ENCODE measurements at places on chromosomes 13 and 19.
A peak's percentile ranks its signal among the peaks of the same experiment; 100 is the strongest.

DNA sequence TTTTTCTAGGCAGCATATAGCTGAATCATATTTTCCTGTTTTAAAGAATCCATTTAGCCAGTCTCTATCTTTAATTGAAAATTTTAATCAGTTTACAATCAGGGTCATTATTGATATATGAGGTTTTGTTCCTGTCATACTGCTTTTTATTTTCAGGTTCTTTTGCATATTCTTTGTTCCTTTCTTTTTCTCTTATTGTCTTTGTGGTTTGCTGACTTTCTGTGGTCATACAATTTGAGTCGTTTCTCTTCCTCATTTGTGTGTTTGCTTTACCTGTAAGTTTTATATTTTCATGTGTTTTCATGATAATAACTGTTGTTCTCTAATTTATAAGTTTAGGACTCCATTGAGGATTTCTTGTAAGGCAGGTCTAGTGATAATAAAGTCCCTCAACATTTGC, 812.6 kb downstream of the DACH1 start:
- DNase-seq: no peak

DNA sequence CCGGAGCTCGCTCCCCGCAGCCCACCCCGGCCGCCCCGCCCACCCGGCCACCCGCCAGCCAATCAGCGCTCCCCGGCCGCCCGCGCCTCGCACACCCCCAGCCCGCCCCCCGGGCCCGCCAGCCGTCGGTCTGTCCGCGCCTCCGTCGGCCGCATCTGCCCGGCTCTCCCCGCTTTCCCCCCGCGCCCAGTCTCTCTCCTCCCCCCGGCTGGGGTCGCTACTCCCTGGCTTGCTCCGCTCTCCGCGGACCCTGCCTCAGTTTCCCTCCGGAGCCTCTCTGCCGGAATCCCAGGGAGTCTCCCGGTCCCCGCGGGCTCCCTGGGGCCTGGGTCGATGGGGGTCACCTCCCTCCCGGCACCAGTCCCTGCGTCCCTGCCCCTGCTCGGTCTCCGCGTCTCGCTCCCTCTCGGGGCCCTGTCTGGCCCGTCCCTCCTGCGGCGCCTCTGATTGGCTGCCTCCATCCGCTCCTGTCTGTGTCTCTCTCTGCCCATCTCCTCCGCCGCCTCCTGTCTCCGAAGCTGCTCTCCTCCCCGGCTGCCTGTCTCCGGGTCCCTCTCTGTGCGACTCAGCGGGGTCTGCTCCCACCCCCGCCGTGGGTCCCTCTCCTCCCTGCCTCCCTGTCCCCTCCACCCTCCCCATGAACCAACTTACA, 484 bp downstream of the IL11 start:
- DNase-seq: peak; percentile 33

GRCh38 chr13:111256946-111257345, 63.5 kb upstream of the TEX29 start:
- no peak for DNase-seq

- no peak for DNase-seq
Observed at GRCh38 chr19:54905421-54905802, 536 bp upstream of the NCR1 start.

GRCh38 chr19:32017176-32017953, 328.0 kb upstream of the ZNF507 start:
- DNase-seq: no peak

DNA sequence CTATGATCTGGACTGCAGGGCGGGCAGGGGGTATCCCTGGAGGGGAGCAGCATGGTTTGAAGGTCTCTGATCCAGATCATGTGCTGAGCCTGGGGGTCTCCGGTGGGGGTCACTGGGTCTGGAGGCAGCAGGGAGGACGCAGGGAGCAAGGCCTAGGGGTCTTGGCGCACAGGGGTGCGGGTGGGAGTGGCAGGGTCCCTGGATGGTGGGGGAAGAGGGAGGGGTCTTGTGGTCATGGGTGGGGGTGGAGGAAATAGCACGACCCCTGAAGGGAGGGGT, 1.9 kb downstream of the BTBD2 start:
- no peak for DNase-seq

- no peak for DNase-seq
Observed at GRCh38 chr13:112943309-112944125, 25.5 kb upstream of the MCF2L start.

DNA sequence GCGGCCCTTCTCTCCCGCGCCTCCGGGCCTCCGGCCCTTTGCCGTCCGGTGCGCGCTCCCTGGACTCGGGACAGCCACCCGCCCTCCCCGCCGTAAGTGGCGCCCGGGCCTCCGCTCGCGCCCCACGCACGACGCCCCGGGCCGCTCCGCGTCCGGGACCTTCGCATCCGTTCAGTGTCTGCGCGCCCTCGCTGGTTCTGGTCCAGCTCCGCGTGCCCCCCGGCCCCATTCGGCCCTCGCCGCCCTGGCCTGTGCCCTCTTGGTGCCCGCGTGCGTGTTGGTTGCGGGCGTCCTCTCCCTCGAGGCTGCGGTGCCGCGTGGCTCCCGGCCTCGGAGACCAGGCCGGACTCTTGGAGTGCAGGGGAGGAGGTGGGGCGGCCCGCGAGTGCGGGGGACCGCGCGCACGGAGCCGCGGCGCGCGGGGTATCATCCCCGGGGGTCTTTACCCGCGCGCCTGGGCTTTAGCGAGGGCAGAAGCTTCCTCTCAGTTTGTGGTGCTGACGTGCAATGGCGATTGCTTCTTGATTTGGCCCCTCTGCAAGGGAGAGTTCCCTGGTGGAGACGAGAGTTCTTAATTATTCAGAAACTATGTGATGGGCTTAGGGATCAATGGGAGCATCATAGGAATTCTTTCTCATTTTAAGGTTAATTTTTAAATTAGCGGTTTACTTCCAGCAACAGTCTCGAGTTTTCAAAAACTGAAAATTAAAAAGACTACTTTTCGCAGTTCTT, 757 bp downstream of the WASF3 start:
- no peak for DNase-seq

- no peak for DNase-seq
Observed at GRCh38 chr19:50258918-50259372, 55.5 kb downstream of the MYH14 start.

DNA sequence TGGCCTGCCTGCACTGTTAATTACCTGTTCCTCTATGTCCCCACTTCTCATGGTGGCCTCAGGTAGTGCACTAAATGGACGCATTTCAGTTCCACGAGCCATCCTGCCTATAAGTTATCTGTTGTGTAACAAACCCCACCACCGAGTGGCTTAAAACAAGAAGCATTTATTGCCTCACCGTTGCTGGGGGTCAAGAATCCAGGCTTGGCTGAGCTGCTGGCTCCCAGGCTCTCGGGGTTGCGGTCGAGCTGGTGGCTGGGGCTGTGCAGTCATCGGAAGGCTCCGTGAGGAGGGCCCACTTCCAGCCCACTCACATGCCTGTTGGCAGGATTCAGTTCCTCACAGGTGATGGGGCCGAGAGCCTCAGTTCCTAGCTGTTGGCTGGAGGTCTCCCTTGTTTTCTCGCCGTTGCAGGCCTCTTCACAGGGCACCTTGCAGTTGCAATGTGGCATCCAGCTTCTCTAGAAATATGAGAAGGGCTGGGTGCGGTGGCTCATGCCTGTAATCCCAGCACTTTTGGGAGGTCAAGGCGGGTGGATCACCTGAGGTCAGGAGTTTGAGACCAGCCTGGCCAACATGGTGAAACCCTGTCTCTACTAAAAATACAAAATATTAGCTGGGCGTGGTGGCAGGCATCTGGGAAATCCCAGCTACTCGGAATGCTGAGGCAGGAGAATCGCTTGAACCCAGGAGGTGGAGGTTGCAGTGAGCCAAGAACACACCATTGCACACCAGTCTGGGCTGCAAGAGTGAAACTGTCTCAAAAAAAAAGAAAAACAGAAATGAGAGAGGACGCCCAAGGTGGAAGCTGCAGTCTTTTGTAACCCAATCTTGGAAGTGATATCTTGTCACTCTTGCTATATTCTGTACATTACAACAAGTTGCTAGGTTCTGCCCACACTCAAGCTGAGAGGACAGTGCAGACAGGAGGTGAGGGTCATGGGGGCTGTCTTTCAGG, 6.5 kb upstream of the PTOV1 start:
- no peak for DNase-seq

DNA sequence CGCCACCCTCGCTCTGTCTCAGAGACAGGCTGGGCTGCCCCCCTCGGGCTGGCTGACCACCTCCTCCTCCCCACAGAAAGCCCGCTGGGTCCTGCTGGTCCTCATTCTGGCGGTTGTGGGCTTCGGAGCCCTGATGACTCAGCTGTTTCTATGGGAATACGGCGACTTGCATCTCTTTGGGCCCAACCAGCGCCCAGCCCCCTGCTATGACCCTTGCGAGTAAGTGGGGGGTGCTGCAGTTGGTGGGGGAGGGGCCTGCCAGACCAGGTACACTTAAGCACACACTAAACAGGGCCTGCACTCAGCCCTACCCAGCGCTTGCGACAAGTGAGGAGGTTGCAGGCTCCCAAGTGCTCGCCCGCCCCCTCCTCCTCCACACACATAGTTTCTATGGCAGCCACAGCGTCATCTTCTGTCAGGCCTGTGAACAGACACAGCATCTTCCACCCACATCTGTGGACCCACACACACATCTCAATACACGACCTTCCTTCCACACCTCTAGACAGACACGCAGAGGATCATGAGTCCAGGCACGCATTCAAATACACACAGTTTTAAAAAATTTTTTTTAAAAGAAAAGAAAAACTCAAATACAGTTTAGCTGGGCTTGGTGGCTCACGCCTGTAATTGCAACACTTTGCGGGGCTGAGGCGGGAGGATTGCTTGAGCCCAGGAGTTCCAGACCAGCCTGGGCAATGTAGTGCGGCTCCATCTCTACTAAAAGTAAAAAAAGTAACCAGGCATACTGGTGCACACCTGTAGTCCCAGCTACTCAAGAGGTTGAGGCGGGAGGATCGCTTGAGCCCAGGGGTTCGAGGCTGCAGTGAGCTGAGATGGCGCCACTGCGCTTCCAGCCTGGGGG, 18.4 kb downstream of the PLD3 start:
- DNase-seq: no peak

- DNase-seq: no peak
Observed at GRCh38 chr13:94968040-94968756, 255.9 kb upstream of the SOX21 start.

GRCh38 chr13:110211046-110211445, 95.9 kb downstream of the COL4A1 start:
- no peak for DNase-seq

DNA sequence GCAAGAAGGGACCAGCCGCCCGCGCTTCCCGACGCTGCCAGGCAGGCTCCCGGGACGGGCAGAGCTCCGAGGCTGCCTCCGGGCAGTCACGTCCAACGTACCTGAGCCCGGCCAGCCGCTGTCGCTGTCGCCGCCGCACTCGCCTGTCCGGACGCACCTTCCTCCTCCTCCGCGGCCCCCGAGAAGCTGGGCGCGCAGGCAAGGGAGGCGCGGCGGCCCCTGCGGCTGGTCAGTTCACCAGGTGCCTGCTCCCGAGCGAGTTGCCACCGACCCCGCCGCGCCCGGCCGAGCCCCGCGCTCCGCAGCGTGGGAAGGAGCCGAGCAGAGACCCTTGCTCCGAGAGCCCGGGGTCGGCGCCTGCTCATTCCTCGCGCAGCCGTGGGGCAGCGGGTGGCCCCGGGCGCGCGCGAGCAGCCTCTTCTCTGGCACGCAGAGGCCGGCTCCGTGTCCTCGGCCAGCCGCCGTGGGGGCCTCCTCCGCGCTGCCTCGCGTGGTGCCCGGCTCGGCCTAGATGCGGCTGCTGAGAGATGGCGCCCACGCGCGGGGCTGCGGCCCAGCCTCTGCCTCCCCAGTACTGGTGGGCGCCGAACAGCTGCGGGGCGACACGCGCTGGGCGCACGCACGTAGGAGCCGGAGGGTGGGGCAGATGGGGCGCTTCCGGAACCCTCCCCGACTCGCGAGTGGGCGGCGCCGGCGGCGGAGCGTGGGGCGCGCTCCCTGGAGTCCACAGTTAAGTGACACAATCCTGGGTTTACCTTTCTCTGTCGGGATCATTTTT, 419.4 kb downstream of the UQCRFS1 start:
- DNase-seq: no peak

GRCh38 chr13:57991041-57991440, 359.5 kb downstream of the PCDH17 start:
- DNase-seq: no peak

DNA sequence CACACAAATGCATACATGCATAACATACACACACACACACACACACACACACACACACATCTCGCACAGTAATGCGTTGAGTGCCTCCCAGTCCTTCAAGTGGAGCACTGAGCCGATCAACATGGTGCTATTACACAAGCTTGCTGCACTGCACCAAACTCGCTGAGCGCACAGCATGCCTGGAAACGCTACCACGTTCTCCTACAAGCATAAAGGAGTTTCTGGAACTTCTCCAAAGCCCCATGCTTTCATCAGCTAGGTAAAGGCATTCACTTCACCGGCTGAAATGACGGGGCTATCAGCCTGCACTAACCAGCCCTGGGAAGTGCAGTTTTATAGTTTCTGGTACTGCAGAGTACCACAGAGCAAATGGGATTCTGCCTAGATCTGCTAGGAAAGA, 92.7 kb downstream of the FGF14 start:
- DNase-seq: no peak

GRCh38 chr13:91155512-91156114, 191.9 kb upstream of the MIR17HG start:
- DNase-seq: no peak

DNA sequence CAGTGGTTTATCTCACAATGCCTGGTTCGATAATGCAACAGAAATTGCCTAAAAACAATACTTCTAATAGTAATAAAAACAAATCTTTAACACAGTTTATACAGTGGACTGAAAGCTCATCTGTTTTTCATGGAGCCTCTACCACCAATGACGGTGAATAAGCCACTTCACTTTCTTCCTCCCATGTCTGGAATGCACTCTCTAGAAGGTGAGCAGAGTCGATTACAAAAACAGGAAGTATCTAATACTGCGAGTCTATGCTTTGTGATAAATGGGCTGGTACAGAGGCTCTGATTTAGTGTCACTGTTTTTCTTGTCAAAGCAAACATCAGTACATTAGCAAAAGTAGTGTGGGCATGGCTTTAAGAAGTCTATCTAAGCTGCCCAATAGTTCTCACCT, 1348.6 kb upstream of the SLC10A2 start:
- DNase-seq: no peak

DNA sequence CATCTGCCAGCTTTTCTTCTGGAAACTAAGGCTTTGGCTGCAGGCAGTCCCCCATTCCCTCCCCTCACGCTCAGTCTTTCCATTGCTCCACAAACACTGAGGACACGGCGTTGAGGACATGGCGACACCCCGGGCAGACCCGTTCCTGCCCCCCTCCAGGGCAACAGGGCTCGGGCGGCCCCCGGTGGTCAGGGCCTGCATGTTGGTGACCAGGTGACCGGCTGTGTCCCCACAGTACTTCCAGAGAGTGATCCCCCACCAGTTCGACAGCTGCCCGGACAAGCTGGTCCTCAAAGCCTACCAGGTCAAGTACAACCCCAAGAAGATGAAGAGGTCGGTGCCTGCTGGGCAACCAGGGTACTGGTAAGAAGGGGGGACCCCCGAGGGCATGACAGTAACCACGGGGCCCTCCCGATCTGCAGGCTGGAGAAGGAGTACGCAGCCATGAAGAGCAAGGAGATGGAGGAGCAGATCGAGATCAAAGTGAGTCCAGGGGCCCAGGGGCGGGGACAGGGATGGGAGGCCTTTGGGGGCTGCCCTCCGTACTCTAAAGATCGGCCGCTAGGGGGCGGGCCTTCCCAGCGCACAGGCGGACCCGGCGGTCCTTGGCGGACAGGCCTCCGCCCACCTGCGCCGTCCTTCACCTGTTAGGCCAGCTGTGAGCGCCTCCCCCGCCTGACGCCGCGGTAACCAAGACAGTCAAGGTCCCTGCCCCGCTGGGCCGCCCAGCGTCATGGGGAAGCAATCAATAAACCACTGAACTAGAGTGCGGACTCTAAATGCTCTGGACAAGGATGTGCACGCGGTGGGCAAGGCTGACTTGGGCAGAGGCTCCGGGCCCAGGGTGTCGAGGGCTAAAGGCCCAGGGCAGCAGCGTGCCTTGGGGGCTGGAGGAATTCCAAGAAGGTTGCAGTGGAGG, 21.1 kb downstream of the PRR36 start:
- DNase-seq: peak; percentile 71
